ENCODE measurements at places on chromosomes 7 and 10.

DNA sequence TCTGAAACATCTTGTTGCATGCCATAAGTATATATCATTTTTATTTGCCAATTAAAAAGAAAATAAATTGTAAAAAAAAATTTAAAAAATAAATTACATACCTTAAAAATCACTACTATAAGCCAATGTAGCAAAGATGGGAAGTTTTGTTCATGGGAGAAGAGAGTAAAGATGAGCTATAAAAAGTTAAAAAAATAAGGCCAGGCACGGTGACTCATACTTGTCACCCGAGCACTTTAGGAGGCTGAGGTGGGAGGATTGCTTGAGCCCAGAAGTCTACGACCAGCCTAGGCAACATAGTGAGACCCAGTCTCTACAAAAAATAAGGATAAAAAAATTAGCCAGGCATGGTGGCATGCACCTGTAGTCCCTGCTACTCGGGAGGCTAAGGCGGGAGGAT is 8.4 kb upstream of the STK32C start:
- no peak for DNase-seq

DNA sequence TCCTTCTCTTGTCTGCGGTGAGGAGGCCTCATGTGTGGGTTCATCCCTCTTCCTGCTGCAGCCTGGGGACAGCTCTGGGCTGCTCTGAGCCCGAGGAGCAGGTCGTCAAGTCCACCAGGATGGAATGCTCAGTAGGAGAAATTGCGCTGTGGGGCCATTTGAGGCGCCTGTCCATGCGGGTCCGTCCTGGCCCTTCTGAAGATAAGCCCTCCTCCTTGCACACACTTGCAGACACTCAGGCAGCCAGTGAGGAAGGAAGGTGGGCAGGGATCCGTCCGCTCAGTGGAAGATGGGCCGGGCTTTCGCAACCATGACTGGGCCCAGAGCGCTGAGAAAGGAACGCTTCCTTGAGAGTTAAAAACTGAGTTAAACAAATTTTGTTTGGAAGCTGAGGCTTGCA is 356.8 kb downstream of the GLRX3 start:
- no peak for DNase-seq

- peak; percentile 94 for DNase-seq
Measured at GRCh38 chr10:86971232-86971991, 3.1 kb downstream of the ADIRF start.

DNA sequence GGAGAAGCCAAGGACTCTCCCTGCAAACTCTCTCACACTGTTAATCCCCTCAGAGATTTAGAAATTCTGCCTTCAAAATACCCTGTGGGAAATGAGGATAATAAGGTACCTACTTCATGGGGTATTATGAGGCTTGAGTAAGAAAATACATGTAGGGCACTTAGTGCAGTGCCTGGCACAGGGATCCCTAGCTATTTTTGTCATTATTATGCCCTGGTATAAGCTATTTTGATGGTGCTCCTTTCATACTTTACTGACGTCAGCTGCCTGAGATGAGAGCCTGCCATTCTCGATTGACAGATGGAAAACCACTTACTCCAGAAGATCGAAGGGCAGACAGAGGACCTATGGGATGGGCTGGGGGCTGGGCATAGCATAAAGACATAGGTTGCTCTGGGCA is 30.1 kb downstream of the MKX start:
- DNase-seq = no peak

Data from common myeloid progenitor, CD34-positive (primary cell).